ENCODE measurements at places on chromosomes 16 and 17.

GRCh38 chr16:53814801-53815200 lies 110.8 kb downstream of the FTO start:
- no peak for DNase-seq

- DNase-seq: peak; percentile 41
Measured at GRCh38 chr17:56678249-56679114, 85.0 kb downstream of the NOG start.

- no peak for DNase-seq
Measured at GRCh38 chr17:9284884-9285283, 263.6 kb downstream of the NTN1 start.

DNA sequence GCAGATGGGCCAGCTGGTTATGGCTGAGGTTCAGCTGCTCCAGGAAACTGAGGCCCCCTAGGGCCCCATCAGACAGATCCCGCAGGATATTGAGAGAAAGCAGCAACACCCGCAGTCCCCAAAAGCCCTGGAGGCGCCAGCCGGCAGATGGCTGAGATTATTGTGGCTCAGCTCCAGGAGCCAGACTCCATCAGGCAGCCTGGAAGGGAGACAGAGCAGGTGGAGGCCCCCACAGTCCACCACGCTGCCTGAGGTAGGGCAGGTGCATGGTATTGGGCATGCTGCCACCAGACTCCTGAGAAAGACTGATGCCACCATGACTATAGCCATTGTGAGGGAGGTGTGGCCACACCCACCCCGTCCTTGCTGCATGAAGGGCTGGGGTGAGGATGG lies 9.5 kb upstream of the TMEM101 start:
- no peak for DNase-seq

DNA sequence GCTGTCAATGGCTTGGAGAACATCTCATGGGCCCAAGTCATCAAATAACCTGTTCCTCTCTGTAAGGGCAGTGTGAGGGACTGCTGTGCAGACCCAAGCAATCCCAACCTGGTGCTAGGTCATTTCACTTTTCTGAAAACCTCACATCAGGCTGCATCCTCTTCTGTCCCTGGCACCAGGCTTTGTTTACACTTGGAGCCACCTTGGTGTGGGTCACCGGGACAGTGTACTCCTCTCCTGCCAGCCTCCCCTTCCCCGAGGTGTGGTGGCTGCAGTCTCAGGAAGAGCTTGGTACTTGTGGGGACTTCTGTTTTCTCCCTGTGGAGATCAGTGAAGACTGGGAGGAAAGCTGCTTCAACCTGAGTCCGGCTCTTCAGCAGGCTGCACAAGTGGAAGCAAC lies 12.4 kb downstream of the SLC7A6OS start:
- no peak for DNase-seq

GRCh38 chr16:23480257-23480656 lies 27.3 kb upstream of the COG7 start:
- DNase-seq: no peak

- no peak for DNase-seq
Measured at GRCh38 chr17:33435721-33436301, 142.7 kb upstream of the ASIC2 start.

DNA sequence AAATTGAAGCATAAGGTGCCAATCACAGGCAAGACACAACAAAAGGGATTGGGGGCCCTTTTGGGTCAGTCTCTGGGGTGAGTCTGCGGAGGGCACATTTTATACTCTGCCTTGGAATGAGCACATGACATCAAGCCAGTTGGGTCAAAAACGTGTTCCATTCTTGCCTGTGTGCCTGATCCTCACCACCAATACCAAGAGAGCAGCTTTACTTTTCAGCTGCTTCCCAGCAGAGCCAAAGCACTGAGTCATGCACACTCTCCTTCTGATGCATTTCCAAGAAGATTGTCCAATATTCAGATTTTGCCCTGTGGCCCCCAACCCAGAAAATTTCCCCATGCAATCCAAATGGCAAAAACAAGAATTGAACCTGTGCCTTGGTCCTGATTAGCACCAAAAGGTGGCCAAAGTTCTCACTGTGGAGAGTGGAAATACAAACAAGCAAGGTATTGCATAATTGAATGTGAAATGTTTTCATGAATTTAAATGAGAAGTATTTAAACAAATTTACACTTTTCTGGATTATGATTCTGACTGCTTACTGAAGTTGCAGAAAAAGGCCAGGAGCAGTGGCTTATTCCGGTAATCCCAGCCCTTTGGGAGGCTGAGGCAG lies 217.8 kb upstream of the SOX9 start:
- DNase-seq: no peak

GRCh38 chr16:53126390-53126789 lies 71.6 kb downstream of the CHD9 start:
- no peak for DNase-seq

DNA sequence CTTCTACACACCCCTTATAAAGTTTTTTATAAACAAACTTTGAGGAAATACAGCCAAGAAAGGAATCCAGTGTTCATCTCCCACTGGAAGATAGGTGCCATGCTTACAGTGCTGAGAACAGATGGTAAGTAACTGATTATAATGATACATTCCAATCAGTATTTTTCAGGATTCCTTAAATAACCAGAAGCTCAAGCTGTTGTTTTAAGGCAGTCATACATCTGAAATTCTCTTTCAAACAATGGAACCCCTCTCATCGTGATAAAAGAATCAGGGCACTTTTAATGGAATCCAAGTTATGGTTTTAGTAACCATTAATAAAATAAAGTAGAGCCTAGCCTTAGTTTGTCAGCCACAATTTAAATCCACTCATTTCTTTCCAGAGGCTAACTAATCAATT lies 56.1 kb upstream of the STAC2 start:
- DNase-seq: no peak

GRCh38 chr17:3799181-3799945 lies 1.6 kb downstream of the ITGAE start:
- no peak for DNase-seq

DNA sequence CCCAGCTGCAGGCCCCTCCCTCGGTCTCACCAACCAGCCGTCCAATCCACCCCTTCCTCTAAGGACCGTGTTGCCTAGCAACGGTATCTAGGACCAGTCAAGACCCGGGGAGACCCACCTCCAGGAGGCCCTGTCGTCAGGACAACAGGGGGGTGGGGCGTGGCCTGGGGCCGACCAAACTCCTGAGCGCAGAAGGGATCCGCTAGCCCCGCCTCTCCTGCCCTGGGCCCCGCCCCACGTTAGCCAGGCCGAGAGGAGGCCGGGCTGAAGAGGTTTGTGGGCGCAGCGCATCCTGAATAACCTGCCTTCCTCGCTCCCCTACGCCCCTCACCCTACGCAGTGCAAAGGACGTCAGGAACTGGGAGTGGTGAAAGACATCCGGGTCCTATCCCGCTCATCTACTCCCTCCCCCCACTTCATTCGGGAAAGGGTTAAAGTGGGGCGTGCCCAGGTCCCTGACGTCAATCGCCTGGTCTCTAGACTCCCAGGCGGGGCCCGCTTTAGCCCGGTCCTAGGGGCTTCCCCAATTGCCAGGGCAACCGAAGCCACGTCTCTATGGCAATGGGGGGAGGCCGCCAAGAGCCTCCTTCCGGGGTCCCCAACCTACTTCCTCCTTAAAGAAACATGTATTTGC lies 14.7 kb downstream of the DLG4 start:
- no peak for DNase-seq

DNA sequence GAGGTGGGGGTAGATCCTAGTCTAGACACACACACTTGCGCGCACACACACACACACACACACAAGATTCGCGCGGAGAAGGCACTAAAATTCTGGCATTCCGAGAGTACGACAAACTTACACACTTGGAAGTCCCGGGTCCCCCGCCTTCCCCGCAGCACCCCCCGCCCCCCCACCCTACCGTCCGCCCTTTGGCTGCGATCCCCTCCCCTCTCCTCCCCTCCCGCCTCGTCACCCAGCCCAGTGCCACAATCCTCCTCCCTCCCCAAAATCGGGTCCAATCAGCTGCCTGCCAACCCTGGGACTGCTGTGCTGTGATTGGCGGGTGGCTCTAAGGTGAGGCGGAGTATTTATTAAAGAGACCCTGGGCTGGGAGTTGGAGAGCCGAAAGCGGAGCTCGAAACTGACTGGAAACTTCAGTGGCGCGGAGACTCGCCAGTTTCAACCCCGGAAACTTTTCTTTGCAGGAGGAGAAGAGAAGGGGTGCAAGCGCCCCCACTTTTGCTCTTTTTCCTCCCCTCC lies at the start of gene SOX9:
Gene SOX9 (plus strand): TSS at position 379 of the 522 bp plus-strand sequence. CDS start 372 bp downstream, outside the sequence.
- no peak for DNase-seq

GRCh38 chr17:3867606-3868005 lies 21.6 kb upstream of the NCBP3 start:
- DNase-seq: no peak

GRCh38 chr17:7403727-7403976 lies 245 bp downstream of the TMEM256 start:
- DNase-seq: no peak

DNA sequence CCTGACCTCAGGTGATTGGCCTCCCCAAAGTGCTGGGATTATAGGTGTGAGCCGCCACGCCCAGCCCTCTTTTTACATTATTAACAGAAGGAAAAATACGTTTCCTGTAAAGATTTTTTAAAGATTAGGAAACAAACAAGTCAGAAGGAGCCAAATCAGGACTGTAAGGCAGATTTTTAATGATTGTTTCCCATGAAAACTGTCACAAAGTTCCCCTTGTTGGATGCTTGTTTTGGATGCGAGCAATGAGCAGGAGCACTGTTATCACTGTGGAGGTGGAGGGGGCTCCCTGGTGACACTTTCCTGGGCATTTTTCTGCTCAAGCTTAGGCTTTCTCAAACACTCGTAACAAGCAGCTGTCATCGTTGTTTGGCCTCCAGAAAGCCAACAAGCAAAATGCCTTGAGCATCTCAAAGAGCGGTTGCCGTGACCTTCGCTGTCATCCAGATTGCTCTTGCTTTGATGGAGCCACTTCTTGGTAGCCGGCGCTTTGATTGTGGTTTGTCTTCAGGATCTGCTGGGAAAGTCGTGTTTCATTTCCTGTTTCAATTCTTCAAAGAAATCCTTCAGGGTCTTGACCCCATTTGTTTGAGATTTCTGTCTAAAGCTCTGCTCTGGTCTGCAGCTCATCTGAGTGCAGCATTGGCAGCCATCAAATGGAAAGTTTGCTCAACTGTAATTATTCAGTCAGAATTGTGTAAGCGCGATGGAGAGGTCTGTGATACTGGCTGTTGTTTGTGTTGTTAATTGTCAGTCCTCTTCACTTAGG lies 128.7 kb downstream of the RPTOR start:
- DNase-seq: no peak

DNA sequence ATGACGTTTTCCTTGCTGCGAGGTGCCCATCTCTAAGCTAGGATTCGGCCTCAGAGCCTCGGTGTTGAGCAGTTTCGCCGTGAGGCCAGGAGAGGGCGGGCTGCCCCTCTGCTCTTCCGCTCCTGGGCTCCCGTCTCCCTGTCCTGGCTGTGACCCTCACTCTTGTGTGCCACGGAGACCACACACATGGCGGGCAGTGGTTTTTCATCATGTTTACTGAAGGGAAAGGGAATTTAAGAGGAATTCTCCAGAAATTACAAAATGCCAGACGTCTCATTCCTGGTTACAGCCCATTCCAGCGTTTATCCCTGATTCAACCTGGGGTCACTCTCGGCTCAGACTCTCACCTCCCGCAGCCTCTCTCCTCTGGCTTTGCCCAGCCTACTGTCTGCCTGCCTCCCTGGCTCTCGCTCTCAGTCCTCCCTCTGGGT lies 96.8 kb upstream of the ELAC2 start:
- DNase-seq: peak; percentile 12

DNA sequence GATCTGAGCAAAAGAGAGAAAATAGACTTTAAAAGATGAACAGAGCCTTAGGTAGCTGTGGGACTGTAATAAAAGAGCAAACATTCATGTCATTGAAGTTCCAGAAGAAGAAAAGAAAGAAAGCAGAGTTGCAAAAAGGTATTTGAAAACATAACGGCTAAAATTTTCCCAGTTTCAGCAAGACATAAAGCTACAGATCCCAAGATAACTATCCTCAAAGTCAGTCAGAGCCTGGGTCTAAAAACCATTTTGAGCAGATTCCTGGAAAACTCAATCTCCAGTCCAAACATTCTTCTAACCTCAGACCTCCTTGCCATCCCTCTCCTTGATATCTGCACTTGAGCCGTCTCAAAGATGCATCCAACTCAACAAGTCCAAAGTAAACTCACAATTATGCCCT lies 20.9 kb upstream of the CD300E start:
- no peak for DNase-seq

DNA sequence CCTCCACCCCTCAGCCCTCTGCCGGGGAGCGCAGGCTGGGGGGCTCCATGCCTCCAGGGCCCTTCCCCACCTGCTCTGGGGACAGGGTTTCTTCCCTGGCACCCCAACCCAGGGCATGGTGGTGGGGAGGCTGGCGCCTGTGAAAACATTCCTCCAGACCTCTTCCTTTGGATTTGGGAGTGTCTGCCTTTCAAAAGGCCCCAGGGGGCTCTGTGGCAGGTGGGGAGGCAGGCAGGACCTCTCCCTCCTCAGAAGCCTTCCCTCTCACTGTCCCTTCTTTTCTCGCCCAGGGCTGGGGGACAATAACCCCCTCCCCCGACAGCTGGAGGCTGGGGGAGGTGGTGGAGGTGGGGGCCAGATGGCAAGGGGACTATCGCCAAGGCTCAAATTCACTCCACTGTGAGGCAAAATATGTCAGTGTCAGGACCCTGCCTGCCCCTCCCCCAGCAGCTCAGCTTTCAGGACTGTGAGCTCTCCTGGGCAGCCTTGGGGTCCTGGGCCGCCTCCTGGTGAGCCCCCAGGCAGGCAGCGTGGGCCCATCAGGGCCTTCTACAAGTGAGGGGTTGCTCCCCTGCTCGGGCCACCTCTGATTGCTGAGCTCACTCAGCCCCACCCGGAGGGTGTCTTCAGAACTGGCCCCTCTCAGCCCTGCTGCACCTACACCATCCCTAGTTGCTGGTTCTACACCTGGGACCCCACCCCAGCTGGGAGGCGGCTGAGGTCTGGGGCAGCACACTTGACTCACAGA lies 1.8 kb downstream of the CDH15 start:
- no peak for DNase-seq

DNA sequence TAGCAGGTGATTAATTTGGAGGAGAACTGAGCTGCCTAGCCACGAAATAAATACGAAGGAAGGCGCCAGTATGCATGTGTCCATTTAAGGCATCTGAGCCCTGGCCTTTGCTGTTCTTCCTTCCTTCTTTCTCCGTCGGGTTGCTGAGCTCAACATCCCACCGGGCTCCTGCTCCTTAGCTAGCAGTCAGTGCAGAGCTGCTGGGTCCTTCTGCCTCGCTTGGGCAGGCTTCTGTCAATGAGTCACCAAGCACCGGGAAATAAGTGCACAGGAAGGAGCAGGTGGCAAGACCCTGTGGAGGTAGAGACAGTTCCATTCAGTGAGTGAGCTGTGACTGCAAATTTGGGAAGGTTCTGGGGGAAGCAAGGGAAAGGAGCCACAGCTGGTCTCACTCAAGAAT lies 120.7 kb downstream of the CCDC182 start:
- no peak for DNase-seq

GRCh38 chr17:73324160-73324475 lies 12.3 kb upstream of the CDC42EP4 start:
- DNase-seq: no peak

- no peak for DNase-seq
Measured at GRCh38 chr17:4678448-4679026, 25.4 kb downstream of the PELP1 start.

- no peak for DNase-seq
Measured at GRCh38 chr16:968620-969019, 2.2 kb downstream of the LMF1 start.

- no peak for DNase-seq
Measured at GRCh38 chr17:8001976-8002720, at the start of gene GUCY2D. Gene GUCY2D, plus strand, starts transcription at chr17:8002615. Its CDS starts 433 bp downstream, at chr17:8003048.
